ENCODE measurements at places on chromosomes 5 and 9.

GRCh38 chr9:71857159-71857558, 53.8 kb downstream of the ABHD17B start:
- DNase-seq: no peak

DNA sequence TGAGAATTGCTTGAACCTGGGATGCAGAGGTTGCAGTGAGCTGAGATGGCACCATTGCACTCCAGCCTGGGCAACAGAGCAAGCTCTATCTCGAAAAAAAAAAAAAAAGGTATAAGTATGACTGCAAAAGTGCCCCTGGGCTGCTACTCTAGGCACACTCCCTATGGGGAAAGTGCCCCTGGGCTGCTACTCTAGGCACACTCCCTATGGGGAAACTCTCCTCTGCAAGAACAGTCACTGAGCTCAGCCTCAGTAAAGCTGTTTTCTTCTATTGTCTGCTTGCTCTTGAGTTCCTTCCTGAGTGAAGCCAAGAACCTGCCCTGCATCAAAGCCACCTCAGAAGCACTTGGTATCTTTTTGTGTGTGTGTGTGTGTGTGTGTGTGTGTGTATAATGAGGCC, 20.9 kb upstream of the TENT2 start:
- no peak for DNase-seq

- DNase-seq: peak; percentile 90
Observed at GRCh38 chr5:180802325-180803180, at the start of gene MGAT1. Gene MGAT1 (minus strand): TSS chr5:180802806. CDS start chr5:180792971, 9,835 bp downstream.

GRCh38 chr9:37324261-37324683, 98.2 kb upstream of the GRHPR start:
- no peak for DNase-seq

- DNase-seq: no peak
Observed at GRCh38 chr5:30279237-30279636, 914.2 kb upstream of the CDH6 start.

DNA sequence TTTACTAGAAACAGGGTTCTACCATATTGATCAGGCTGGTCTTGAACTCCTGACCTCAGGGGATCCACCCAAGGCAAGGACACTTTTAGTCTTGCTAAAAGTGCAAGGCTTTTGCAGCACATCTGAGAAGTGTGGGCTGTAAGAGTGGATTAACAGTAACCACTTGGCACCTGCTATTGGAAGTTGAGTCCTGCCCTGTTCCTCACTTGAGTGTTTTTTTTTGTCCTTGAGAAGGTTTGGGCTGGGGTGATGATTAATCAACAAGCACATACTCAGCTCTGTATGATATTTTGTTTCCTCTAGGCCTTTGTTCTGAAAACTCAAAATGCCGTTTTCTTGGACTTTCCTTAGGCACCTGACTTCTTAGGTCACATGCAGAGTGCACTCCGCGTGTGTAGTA, 37.4 kb downstream of the SNX30 start:
- DNase-seq: no peak

GRCh38 chr5:3925935-3926334, 330.3 kb downstream of the IRX1 start:
- DNase-seq: no peak

- DNase-seq: no peak
Observed at GRCh38 chr9:78470741-78471140, 173.8 kb downstream of the PSAT1 start.

GRCh38 chr5:144102361-144102760, 68.1 kb downstream of the YIPF5 start:
- DNase-seq: no peak
